ENCODE measurements at places on chromosomes 3 and 15.

DNA sequence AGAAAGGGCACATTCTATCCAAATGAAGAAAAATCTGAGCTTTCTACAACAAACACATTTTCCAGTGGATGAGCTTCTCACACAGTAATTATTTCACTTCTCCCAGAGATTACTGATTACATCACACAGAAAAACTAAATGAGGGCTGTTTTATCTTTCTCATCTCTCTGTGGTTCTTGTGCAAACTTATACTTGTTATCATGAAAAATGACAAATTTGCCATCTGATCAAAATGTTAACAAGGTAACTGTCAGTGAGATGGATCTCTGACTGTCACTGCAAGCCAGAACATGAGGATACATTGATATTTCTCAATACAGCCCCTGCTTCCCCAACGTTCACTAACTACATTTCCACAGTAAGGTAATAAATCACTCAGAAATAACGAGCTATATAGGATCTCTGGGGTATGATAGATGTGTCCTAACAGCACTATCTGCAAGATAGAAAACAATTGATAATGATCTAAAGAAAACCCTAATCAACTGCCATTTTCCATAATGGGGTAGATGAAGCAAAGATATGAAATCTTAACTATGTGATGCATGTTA lies 829.3 kb upstream of the CFAP20DC start:
- no peak for DNase-seq

DNA sequence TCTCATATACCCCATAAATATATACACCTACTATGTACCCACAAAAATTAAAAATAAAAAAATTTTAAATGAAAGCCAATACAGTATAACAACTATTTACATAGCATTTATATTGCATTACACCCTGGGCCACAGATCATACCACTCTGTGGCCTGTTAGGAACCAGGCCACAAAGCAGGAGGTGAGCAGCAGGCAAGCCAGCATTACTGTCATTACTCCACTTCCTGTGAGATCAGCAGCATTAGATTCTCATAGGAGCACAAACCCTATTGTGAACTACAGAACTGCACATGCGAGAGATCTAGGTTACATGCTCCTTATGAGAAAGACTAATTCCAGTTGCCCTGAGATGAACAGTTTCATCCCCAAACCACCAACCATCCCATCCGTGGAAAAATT lies 17.4 kb downstream of the FILIP1L start:
- no peak for DNase-seq

DNA sequence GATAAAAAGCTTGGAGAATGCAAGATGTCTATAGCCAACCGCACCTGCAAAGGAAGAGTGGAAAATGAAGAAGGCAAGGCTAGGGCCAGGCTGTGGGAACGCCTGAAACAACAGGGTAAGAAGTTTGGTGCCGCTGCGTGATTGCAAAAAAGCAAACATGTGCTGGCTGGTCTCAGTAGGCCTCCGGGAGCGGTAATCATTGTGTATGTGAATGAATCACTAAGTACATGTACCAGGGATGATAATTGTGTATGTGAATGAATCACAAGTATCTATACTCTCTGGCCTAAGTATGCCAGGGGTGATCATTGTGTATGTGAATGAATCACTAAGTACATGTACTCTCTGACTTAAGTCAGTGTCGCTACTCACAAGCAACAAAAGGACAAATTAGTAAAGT lies 40.3 kb upstream of the PARL start:
- DNase-seq, result no peak

- no peak for DNase-seq
Observed at GRCh38 chr15:80179935-80180334, 27.1 kb downstream of the FAH start.

DNA sequence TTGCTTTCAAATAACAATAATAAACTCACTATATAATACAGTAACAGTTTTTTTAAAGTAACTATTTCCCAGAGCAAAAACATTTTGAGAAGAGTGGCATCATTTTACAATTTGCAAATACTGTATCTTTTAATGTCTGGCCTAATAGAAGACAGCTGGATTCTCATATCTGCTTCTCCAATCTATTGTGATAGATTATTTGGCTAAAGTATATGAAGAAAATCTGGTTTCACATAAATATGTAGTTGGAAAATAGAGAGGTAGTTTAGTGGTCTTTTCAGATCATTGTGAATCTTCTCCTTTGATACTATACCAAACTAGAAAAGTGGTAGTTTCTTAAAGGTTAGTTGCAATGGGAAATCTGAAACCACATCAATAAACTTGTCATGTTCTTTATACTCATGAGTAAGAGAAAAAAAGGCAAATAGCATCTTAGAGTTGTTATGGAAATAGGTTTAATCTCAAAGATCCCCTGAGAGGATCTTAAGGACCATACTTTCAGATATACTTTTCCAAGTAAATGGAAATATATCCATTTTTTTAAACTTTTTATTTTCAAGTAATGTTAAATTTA lies 124.8 kb upstream of the NR2E3 start:
- no peak for DNase-seq

- DNase-seq, result no peak
Observed at GRCh38 chr3:47892286-47893040, 89.5 kb downstream of the DHX30 start.

- DNase-seq, result no peak
Observed at GRCh38 chr15:45251888-45252287, at the start of gene SLC28A2. Gene SLC28A2, plus strand, starts transcription at chr15:45252234. Its CDS starts 982 bp downstream, at chr15:45253216.

DNA sequence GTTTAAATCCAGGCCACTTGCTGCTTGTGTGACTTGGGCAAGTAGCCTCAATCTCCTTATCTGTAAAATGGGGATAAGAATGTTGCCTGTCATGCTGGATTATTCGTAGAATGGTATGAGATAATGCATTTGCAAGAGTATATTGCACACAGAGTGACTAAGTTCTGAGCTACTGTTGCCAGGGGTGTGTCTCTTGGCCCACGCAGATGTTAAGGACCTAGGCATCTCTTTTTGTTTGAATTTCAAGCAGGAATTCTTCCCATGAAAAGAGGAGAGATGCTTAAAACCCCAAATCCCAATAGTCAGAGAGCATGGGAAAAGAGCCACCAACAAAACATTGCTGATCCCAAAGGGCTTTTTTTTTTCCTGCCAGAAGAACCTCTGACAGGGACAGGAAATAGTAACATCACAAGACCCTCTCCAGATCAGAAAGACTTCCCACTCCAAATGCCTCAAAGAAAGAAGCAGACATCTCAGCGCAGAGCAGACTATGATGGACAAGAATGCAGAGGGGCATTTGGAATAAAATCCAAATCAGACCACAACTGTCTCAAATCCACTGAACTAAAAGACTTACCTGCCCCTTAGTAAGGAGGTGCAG lies 90.5 kb downstream of the MRPL46 start:
- no peak for DNase-seq

- DNase-seq, result no peak
Observed at GRCh38 chr3:197397838-197398237, 99.4 kb upstream of the DLG1 start.

- no peak for DNase-seq
Observed at GRCh38 chr3:191509078-191509477, 48.1 kb downstream of the PYDC2 start.

DNA sequence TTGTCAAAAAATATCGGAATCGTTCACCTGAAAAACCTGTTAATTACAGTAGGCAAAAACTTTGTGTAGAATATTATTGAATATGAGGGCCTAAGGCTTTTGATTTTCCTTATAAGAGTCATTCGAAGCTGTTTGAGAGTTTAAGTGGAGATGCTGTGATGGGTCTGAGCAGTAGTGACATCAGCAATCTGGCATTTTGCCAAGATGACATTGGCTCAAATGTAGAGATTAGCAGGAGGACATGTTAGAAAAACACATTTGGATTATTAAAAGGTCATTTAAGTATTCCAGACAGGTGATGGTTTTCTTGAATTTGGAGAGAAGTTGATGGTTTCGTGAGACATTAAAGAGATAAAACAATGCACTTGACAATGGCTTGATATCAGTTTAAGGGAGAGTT lies 12.9 kb downstream of the OR5AC2 start:
- no peak for DNase-seq

GRCh38 chr15:31461911-31462480 lies 135.4 kb downstream of the KLF13 start:
- no peak for DNase-seq

DNA sequence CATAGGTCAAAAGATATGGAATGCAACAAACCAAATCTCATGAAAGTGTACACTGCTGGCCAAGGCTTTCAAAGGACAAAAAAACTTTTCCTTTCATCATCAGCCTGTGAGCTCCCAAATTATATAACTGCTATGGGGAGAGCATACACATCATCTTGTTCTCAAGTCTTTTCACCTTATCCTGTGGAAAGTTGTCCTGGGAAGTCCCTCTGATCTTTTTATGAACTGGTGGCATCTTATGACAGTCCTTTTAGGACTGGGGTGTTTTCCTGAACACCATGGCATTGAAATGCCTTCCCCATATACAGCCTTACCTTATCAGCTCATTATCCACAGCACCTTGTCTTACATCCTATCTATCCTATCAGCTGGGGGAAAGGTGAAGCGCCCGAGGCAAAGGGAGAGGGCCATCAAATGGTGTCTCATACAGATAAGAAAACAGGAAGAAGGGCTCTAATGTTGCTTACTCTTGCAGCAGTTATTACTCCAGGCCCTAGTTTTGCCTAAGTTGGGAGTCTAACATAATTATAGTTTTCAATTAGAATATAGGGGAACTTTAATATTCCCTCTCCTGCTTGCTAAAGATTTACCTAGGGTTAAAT lies 61.5 kb upstream of the GOLIM4 start:
- no peak for DNase-seq

- no peak for DNase-seq
Observed at GRCh38 chr3:194315965-194316361, 35.2 kb downstream of the CPN2 start.

GRCh38 chr3:23949784-23950183 lies 4.7 kb downstream of the NR1D2 start:
- DNase-seq, result peak; percentile 45

- no peak for DNase-seq
Observed at GRCh38 chr3:126573492-126574117, 14.9 kb upstream of the C3orf22 start.

GRCh38 chr3:141426404-141427034 lies 58.2 kb downstream of the ZBTB38 start:
- peak; percentile 94 for DNase-seq

DNA sequence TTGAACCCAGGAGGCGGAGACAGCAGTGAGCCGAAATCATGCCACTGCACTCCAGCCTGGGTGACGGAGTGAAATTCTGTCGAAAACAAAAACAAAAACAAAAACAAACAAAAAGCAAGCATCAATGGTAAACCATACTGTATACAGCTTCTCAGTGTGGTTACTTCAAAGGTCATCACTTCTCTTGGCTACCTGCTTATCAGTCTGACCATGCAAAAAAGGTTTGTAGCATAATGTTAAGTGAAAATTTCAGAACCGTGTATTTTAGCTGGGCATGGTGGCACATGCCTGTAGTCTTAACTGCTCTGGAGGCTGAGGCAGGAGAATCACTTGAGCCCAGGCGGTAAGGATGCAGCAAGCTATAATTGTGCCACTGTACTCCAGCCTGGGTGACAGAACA lies 4.2 kb downstream of the UBXN7 start:
- no peak for DNase-seq

DNA sequence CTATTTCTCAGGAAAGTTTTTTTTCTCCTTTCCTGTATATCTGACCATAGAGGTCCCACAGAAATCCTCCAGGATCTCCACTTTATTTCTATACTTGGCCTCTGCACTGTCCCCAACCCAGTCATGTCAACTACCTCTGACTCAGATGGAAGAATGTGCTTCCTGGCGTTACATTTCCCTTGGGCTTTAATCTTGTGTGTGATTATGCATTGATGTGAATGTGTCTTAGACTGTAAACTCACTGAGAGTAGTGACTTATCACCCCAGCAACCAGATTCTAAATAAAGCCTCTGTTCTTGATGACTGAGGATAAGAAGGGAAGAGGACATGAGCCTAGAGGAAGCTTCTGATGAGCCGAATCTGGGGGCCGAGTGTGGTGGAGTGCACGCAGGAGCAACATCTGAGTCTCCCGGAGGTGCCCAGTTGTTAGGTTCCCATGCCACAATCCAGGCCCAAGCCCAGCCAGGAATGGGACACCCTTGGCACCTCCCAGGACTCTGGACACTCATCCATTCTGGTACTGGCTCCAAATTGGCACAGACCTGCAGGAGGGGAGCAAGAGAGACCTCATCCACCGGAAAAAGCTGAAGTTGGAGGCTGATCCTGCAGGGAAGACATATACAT lies 32.1 kb upstream of the HEG1 start:
- no peak for DNase-seq

DNA sequence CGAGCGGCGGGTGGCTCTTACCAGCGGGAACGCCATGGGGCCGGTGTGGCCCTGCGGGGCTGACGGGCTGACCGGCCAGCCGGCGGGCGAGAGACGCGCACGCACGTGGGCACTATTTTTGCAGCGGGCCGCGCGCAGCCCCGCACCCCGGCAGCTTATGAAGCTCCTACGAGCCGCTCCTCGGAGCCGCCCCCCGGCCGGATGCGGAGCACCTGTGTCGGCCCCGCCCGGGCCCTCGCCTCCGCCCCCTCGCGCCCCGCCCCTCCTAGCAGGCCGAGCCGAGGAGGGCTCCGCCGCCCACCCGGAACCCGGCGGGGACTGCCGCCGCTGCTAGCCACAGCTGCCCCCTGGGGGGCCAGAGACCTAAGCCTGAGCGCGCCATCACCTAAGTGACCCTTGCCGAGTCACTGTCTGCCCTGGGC lies 683 bp upstream of the CPEB1 start:
- DNase-seq, result no peak

- DNase-seq, result no peak
Observed at GRCh38 chr15:90596943-90597342, 67.2 kb downstream of the CRTC3 start.

DNA sequence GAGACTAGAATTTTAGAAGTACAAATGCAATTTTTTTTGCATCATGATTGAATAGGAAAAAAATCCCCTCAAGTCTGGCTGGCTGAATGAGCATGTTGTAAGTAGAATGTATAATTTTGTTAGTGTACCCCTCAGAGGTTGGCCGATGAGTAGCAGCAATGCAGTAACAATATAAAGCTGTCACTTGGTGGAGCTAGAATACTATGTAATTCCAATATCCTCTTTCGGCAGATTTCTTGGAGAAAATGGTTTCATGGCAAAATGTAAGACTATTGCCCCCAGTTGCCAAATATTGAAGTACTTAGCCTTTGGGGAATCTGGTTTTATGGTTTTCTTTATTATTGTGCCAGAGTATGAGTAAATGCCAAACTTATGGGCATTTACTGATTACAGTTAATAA lies 39.8 kb upstream of the SGO1 start:
- DNase-seq, result no peak

- DNase-seq, result no peak
Observed at GRCh38 chr3:127851899-127852298, 29.6 kb upstream of the MGLL start.

- no peak for DNase-seq
Observed at GRCh38 chr3:147514366-147515160, 105.4 kb downstream of the ZIC1 start.

DNA sequence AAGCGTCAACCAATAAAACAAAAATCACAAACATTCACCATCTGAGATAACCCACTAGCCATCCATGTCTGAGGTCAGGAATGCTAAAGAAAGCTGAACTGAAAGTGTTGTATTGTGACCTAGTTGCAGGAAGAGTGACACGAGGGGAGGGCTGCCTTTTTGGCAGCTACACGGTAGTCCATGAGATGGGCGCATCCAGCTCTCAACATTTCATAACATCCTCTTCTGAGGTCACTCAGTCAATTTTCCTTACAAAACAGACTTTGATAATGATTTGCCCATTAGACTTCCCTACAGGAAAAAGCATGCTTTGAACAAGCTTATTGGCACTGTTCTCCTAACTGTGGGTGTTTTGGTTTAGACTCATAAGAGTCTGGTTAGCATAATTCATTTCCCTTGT lies 15.4 kb upstream of the SHF start:
- DNase-seq, result no peak

GRCh38 chr15:62060896-62061280 lies 641 bp upstream of the VPS13C start:
- no peak for DNase-seq

All from NCI-H2029 treated with DMSO at 0.1 percent for 48 hours (cell line).